ENCODE measurements at places on chromosomes 12 and 14. TPM values are rescaled to one million over a fixed set of nuclear protein-coding genes. Genes with fewer than 3 reads are reported as not detected.

TPH2 gene
- total RNA-seq: not detected

P2RX7 gene
- total RNA-seq: 15.8 TPM

SDR9C7 gene
- not detected for total RNA-seq

CLEC14A gene
- total RNA-seq: not detected

RPL10L gene
- not detected for total RNA-seq

Measured in T-helper 2 cell treated with Interferon-gamma antibody and Interleukin-4, amounts not matched to agents 100 ng/mL and 5 ng/mL, for 36 hours (primary cell).